ENCODE measurements at places on chromosomes 7 and 10.
A peak's percentile ranks its signal among the peaks of the same experiment; 100 is the strongest.

GRCh38 chr7:153529651-153530165, 522.5 kb upstream of the DPP6 start:
- DNase-seq: no peak

- no peak for DNase-seq
Measured at GRCh38 chr7:98211221-98211675, at the start of gene BHLHA15. BHLHA15 (plus strand) TSS chr7:98211439; CDS start chr7:98212310, 871 bp downstream.

DNA sequence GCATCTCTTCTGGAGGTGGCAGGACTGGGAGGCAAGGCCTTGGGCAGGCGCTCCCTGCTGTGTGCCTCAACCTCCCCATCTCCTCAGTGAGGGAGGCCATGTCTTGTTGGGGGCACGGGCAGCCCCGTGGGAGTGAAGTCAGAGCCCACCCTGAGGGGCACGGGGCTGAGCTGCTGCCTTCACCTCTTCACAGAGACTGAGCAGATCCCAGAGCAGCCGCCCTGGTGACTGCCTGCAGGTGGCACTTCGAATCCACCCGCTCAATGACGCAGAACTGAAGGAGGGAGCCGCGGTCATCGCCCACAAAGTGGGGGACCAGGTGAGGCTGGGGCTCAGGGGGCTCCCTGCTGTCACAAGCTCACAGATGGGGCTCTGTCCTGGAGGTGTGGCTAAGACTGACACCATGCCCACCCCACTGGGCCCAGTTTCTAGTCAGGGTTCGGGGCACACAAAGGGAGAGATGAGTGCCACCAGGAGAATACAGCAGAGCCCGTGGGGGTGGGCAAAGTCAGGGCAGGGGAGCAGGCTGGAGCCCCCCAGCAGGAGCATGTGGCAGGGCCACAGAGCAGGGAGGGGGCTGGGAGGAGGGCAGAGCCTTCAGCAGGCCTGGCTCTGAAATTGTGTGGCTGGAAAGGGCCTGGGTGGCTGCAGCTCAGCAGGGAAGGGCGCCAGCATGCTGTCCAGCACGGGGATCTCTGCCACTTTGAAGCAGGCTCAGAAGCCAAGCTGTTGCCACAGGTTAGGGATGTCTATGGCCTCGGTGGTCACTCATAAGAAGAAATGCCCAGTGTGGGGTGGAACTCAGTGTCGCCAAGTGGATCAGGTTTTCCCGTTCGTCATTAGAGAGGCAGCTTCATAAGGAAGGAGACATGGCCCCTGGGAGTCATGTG, 18.8 kb upstream of the CHST12 start:
- no peak for DNase-seq

- DNase-seq: no peak
Measured at GRCh38 chr7:2266911-2267310, 24.9 kb downstream of the NUDT1 start.

DNA sequence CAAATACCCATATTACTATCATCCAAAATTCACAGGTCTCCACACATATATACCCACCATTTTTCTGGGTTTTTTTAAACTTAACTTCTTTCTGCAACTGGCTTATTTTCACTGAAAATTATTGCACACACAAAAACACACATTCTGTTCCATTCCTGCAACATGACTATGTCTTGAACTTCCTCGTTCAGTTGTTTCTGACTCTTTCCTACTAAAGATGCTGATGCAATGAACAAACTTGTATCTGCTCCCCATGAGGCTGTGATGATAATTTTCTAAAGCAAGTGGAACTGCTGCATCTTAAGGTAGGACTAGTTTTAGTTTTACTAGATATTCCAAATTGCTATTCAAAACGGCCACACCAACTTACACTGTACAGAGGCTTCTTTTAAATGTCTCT, 77.7 kb downstream of the OSBPL3 start:
- DNase-seq: peak; percentile 27

- no peak for DNase-seq
Measured at GRCh38 chr7:116561697-116562483, 37.1 kb downstream of the CAV1 start.

DNA sequence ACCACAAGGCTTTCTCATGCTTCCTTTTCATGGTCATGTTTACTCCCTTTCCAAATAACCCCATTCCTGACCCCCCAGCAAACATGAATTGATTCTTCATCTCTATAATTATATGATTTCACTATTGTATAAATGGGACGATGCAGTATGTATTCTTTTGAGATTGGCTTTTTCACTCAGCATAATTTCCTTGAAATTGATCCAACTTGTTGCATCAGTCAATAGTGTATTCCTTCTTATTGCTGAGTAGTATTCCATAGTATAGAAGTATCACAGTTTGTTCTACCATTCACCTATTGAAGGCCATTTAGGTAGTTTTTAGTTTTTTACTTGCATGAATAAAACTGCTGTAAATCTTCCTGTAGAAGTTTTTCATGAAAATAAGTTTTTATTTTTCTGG, 264.7 kb downstream of the BAMBI start:
- DNase-seq: no peak

DNA sequence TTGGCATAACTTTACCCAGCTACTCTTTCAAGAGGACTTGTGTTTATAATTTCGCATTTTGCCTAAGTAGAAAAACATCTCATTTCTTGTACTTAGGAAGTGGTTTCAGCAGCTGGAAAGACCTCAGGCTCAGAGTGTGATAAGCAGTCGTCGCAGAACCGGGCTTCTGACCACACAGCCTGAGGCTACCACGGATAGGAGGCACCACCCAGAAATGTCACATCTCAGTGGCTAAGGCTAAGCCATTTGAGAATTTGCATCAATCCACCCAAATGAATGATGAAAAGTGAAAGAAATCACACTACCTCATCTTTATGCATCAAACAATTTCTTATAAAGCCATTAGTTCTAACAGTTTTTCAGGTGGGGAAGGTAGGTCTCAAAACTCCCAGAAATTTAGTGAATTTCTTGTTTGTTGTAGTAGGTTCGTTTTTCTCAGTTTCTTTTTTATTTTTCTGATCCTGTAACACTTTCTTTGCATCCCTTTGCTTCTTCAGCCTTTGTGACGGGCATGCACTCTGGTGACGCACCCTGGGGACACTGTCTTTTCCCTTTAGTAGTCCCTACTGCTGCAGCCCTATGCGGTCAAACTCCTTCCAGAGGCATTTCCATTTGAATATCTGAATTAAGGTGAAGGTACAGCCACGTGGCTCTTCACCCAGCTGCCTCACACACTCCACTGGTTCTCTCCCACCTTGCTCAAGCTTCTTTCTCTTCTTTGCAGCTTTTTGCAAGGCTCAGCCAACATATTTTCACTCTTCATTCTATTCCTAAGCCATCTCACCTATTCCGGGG, 68.5 kb downstream of the MAP3K8 start:
- DNase-seq: peak; percentile 20
